Epithelial cell of alveolus of lung (primary cell): ENCODE measurements at places on chromosomes 2 and 18. TPM values are rescaled to one million over a fixed set of nuclear protein-coding genes. Genes with fewer than 3 reads are reported as not detected.

GDF7 gene
- not detected in 2 replicates for total RNA-seq

ANKZF1 gene
- 21.9 and 33.2 TPM in 2 replicates for total RNA-seq

SKA1 gene
- total RNA-seq = 3.7 and 15.9 TPM in 2 replicates

CEBPZ gene
- total RNA-seq = 29.8 and 31.9 TPM in 2 replicates

CNTNAP5 gene
- total RNA-seq = not detected in 2 replicates

CYS1 gene
- total RNA-seq = 0.39 TPM in 1 of 2 replicates, not detected in the other

TRIM43B gene
- total RNA-seq = not detected in 2 replicates

SH3RF3 gene
- 21.8 and 24.6 TPM in 2 replicates for total RNA-seq

CCDC150 gene
- 1.4 and 2.3 TPM in 2 replicates for total RNA-seq

GRP gene
- not detected in 2 replicates for total RNA-seq

DRC1 gene
- not detected in 2 replicates for total RNA-seq

CCDC141 gene
- 0.08 TPM in 1 of 2 replicates, not detected in the other for total RNA-seq

CIB4 gene
- total RNA-seq = not detected in 2 replicates

DES gene
- under 0.01 and 20.4 TPM in 2 replicates for total RNA-seq

DYNAP gene
- total RNA-seq = not detected in 2 replicates

DSG1 gene
- not detected in 2 replicates for total RNA-seq

HOXD1 gene
- total RNA-seq = not detected in 2 replicates

ZAP70 gene
- total RNA-seq = not detected in 2 replicates

UGT1A8 gene
- not detected in 2 replicates for total RNA-seq

RESP18 gene
- total RNA-seq = not detected in 2 replicates

RAMP1 gene
- total RNA-seq = 21.7 and 43.8 TPM in 2 replicates

GCG gene
- not detected in 2 replicates for total RNA-seq

KCNF1 gene
- 0.26 and 16.8 TPM in 2 replicates for total RNA-seq

SKOR2 gene
- not detected in 2 replicates for total RNA-seq
